Left renal pelvis (tissue), 4 donors: ENCODE measurements at places on chromosomes 4 and X. TPM values are rescaled to one million over a fixed set of nuclear protein-coding genes. Genes with fewer than 3 reads are reported as not detected.

DNA sequence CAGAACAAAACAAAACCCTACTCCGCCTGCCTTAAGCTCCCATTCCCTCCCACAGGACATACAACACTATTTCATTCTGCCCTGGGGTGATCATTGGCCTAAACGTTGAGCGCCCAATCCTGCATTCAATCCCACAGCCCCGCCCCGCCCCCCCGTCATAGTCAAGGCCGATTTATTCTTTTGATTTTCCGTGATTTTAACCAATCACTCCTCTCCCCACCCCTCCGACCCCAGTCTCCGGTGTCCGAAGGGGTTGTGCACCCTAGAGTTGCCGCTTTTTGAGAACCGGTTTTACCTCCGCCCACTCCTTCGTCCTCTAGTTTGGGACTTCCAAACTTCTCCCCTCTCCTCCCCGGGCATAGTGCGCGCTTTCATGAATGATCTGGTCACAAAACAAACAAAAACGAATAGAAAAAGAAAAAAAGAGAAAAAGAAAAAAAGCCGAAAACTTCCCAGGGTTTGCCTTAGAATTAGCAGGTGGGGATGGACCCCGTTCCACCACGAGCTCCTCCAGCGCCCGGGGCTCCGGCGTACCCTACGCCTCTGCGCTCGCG is 446 bp upstream of the UBE2A start:
- DNase-seq: no peak

GRCh38 chr4:1208266-1208961 is 36.0 kb upstream of the SPON2 start:
- DNase-seq: no peak

GRCh38 chr4:80257851-80258250 is 8.6 kb upstream of the FGF5 start:
- DNase-seq: no peak

DNA sequence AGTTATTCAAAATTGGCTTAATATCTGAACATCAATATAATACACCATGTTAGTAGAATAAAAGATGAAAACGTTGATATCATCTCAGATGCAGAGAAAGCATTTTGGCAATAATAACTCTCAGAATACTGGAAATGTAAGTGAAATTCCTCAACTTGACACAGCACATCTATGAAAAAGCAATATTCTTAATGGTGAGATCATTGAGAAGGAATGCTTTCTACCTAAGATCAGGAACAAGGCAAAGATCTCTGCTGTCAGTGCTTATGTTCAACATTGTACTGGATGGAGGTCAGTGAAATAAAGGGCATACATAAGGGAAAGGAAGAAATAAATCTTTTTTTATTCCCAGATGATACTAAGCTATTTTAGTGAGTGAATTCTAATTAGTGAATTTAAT is 40.6 kb downstream of the MRPL1 start:
- DNase-seq: no peak

DNA sequence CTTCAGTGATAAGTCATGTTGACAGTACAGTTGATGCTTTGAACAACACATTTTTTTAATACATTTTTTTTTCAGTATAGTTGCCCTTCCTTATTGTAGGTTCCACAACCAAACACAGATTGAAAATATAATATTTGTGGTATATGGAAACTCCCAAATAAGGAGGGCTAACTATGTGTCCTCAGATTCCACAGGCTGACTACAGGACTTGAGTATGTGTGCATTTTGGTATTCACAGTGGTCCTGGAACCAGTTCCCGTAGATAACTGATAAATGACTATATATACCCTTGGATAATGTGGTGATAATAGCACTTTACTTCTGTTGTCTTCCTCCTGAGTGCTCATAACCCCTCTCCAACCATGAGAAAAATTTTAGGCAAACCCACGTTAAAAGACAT is 111.6 kb upstream of the NUDT6 start:
- DNase-seq: no peak

DNA sequence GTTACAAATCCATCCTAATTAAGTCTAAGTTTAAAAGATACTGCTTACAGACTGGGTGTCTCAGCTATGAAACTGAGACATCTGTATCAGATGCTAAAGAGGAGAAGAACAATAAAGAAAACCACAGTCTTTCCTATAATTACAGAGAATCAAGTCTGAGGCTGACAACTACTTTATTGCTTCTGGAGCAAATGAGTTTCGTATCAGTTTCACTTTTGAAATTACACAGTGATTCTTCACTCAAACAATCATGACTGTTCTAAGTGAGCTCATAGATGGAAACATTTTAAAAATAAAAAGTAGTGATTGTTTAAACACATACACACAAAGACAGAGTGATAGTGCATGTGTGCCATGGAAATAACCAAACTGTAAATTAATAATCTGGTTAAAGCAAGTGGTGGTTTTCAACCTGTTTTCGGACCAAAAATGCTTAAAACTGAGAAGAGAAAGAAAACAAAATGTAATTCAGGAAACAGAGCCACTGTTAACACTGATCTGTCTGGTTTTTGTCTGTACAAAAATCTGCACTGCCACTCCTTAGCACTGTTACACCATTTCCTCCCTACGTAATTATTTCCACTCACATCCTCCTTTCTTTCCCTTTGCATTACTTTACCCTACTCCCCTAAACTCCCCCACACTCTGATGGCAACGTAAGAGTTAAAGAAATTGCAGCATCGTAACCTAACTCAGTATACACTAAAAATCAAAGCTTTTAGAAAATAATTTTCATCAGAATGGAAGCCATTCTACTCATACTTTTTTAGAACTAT is 12.5 kb downstream of the RFC1 start:
- no peak for DNase-seq

DNA sequence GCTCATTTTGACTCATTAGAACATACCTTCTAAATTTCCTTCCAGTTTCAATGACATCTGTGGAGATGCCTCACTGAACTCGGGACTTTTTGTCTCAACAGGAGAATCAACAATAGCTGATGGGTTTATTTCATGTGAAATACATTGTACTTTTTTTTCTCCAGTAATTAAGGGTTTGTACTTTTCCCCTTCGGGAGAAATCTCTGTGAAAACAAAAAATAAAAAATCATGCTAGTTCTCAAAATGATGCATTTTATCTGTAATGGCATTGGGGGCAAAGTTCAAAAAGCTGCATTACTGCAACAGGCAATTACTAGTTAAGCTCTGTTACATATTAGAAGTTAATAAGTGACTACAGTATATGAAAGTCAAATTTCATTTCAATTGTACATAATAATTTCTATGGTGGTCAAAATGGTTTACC is 167.3 kb upstream of the SH3RF1 start:
- DNase-seq: no peak

DNA sequence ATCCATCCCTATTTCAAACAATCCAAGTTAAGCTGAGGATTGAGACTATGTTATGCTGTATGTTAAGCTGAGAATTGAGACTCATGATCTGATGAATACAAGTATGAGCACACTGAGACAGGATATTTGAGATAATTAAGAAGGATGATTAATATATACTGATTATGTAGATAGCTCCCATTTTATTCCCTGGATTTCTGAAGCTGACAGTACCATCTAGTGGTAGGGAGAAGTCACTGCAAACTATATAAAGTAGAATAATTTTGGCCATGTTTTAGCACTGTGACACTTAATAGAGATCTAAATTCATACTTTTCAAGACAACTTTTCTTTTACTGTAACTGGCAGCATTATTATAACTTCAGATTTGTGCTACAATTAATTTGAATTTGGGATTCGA is 63.8 kb upstream of the HPRT1 start:
- DNase-seq: no peak

DNA sequence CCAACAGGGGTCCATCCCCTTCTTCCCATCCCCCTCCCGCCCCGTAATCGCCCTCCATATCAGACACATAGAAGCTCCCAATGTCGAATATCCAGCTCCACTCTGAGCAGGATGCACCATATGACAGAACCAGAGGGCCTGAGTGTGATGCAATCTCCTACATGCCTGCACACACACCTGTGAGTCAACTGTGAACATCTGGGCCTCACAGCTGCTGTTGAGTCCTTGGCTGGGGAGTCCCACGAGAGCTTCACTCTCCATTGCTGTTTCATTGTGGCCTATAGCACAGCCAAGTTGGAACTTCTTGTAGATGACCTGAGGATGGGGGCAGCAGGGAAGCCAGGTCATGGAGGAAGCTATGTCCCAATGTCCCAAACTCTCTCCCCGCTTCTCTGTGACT is 8.2 kb downstream of the SLC38A5 start:
- no peak for DNase-seq

DNA sequence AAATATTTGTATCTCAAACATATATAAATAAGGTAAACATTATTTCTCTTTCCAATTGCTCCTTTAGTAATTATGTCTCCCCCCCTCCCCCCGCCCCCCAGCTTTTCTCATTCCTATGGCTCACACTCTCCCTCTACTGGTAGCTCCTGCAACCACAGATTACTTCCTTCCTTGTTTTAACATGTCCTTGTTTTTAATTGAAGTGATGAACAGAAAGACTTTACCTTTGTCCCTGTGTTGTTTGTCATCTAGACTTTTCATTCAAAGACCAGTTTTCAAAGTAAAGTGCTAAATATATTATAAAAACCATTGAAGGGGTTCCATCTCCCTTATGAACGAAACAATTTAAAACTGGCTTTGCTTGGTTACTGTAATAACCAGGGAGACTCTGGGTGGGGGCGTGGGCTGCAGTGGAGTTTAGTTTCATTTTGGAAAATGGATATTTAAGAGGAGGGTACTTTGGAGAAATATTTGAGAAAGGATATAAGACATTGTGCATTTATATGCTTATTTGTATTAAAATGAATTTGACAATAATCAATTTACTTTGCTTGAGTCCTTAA is 352.9 kb downstream of the RAPGEF2 start:
- no peak for DNase-seq

DNA sequence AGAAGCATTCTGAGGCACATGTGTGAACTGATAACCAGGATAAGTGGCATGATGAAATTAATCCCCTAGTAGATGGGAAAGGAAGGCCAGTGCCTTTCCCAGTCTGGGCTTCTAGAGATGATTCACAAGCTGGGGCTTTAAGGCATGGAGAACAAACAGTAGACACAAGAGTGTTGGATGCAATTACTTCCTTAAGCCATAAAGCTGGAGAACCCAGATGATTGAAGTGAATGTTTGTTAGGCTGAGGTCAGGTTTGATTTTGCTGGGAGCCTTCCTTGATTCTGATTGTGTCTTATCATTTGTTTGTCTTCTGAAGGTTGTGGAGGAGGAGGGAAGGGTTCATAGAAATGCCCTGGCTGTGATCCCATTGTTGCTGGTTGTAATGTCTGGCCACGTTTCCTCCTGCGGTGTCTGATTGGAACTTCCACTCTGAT is 125.2 kb downstream of the NHS start:
- no peak for DNase-seq

GRCh38 chrX:72349190-72349589 is 43.5 kb upstream of the CITED1 start:
- DNase-seq: no peak

DNA sequence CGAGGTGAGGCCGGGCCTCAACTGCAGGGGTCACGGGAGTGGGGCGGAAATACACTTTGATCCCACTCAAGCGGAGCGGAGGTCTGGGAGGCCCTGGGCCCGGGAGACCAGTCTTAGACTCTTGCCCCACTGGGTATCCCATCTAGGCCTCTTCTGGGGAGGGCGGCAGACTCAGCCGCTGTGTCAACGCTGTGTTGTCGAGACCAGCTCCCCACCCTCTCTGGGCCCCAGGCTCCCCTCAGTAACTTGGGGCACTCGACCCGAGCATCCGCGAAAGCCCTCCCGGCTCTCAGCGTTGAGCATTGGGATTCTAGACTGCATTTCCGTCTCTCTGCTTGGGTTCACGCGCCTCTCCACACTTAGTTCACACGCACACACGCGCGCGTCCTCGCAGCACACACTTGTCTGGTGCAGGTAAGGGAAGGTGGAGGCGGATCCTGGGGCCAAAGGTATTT is 1.7 kb downstream of the NKX3-2 start:
- DNase-seq: no peak

- DNase-seq: no peak
Observed at GRCh38 chrX:136021903-136022302, 36.7 kb downstream of the SLC9A6 start.

DNA sequence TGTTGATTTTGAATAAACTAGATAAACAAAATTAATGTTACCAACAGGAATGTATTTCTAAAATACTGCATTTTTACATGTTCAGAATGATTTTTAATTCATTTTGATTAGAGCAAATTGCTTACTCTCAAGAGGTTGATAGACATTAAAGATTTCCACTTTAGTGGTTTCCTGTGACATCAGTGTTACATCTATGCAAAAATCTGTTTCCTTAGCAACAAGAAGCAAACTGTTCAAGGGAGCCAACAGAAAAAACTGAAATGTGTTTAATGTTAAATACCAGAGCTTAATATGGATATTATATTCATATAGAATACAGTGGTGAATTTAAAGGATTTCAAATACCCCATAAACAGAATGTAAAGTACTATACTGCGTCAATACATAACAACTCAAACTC is 277.8 kb downstream of the GABRG1 start:
- no peak for DNase-seq

DNA sequence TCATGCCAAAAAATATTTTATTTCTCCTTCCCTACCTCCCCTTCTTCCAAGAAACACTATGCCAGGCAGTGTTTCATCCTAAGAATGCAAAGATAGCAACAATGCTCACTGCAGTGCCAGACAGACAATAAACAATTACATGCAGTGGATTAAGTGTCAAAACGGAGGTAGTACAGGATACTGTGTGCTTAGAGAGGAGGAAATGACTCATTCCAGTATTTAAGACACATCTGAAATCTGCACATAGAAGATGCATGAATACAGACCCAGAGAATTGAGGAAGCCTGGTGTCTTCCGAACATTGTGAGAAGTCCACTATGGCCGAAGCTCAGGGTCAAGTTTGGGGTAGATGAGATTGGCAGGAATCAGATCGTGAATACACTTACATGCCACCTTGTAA is 326.4 kb downstream of the PPP3CA start:
- DNase-seq: no peak

GRCh38 chr4:1767061-1767769 is 25.9 kb upstream of the FGFR3 start:
- no peak for DNase-seq

DNA sequence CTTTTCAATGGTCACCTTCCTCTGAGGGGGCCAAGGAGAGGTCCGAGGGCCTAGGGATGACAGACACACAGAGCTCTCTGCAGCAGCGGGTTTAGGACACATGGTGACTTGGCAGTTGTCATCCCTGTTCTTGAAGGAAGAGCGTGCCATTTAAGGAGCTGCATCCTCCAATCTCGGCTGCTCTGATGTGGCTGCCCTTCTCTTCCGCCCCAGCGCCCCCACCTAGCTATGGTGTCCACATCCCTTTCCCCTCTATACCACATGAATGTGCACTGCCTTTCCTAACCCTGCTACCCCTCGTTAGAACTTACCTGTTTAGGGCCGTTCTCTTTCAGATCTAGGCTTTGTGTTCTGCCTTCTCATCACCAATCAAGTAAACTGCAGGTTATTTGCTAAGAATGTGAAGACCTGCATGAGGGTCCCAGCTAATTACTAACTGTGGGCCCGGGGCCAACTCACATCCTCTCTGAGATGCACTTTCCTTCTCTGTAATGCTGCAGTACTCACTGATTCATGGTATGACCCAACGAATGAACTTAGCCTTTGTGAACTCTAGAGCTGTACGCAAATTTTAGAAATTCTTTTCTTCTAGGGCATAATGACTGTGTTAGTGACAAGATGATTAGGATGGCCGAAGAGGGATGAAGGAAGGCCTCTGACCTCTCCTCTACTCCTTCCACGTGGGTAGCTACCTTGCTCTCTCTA is 38.2 kb downstream of the CHST7 start:
- no peak for DNase-seq

SLITRK4 gene
- 21.4 TPM for polyA plus RNA-seq

MAGEA4 gene
- polyA plus RNA-seq: not detected

TBX22 gene
- 4.8 TPM for polyA plus RNA-seq

TSPAN6 gene
- 179 TPM for polyA plus RNA-seq

TSPAN5 gene
- 12.9 TPM for polyA plus RNA-seq

REPS2 gene
- 16.5 TPM for polyA plus RNA-seq

GIMD1 gene
- polyA plus RNA-seq: not detected

CTAG2 gene
- not detected for polyA plus RNA-seq
